CD4-positive, alpha-beta T cell treated with Interferon gamma for 1 hour (primary cell): ENCODE measurements at places on chromosomes 1 and 21.

- DNase-seq: no peak
These were observed 552.1 kb downstream of the LMO4 start for GRCh38 chr1:87880764-87881163.

DNA sequence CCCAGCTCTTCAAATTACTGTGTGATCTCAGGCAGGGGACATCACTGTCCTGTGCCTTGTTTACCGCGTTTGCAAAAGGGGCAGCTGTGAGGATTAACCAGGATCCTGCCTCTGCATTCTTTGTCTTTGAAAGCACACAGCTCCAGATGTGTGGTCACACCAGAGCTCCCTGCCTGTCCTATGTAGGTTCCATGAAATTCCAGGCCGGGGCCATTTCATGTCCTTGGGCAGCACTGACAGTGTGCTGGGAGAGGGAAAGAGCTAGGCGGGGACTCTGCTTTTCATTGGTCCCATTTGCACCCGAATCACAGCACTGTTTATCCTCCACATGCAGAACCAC lies 42.2 kb upstream of the SELENON start:
- no peak for DNase-seq

DNA sequence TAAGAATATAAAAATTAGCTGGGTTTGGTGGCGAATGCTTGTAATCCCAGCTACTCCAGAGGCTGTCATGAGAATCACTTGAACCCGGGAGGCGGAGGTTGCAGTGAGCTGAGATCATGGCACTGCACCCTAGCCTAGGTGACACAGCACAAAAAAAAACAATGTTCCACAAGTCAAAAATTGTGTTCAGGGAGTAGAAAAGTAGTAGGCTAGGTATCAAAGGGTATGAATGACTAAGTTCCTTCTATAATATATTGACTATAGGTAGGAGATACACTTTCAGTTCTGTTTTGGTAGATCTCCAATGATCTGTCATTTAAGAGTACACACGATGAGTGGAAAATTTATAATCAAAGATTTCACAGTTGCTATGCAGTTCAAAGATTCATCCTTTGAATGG lies 16.7 kb downstream of the USP48 start:
- DNase-seq: no peak

- DNase-seq: no peak
These were observed 1133.1 kb downstream of the PLA2G4A start for GRCh38 chr1:187961895-187962294.

DNA sequence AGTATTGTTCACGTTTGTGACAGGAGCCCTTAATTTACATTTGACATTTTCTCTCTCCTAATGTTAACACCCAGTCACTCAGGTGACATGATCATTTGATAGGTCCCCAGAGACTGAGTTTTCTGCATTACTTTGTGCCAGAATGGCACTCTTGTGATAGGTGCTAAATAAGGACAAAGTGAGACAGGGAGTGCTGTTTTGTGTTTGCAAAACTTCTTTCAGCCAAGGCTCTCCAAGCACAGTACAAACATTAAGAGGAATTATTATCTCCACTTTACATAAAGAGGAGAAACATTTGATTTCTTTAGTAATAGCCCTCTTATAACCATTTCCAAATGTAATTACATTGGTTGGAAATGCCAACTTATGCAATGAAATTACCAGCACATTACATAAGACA lies 355.2 kb downstream of the NTNG1 start:
- no peak for DNase-seq

DNA sequence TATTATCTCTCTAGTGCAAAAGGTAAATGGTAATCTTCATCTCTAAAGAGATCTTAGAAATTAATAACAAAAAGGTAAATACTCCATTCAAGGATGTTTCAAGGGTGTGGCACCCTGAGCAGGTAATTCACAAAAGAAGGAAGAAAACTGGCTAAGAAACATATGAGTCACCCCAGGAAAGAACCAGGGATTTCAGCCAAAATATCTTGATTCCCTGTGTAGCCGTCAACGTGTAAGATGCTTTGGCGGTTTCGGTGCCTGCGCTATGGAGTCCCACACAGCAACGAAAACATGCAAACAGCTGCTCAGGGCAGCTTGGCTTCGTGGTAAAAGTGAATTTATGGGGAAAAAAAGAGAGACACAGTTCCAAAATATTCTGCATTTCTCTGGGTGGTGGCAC lies 3.7 kb downstream of the ITGB2 start:
- no peak for DNase-seq

- no peak for DNase-seq
These were observed 95.1 kb upstream of the BCAR3 start for GRCh38 chr1:93776728-93777127.

GRCh38 chr1:165717918-165718515 lies 19.7 kb upstream of the ALDH9A1 start:
- peak; percentile 3 for DNase-seq

DNA sequence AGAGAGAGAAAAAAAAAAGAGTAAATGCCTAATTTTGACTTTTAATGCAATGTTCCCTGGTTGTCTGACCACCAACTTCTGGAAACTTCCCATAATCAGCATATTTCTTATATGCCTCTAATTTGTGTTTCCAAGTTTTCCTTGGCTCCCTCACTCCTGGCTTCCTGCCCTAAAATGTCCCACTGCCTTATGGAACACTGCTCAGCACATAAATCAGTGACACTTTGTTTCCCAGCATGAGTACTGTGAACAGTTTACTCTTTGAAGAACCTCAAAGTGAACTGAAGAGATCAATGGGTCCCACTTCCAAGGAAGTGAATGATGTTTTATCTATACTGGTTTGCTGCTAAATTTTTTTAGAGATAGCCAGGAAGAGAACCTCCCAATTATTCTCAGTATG lies 271.3 kb upstream of the PRMT6 start:
- no peak for DNase-seq

DNA sequence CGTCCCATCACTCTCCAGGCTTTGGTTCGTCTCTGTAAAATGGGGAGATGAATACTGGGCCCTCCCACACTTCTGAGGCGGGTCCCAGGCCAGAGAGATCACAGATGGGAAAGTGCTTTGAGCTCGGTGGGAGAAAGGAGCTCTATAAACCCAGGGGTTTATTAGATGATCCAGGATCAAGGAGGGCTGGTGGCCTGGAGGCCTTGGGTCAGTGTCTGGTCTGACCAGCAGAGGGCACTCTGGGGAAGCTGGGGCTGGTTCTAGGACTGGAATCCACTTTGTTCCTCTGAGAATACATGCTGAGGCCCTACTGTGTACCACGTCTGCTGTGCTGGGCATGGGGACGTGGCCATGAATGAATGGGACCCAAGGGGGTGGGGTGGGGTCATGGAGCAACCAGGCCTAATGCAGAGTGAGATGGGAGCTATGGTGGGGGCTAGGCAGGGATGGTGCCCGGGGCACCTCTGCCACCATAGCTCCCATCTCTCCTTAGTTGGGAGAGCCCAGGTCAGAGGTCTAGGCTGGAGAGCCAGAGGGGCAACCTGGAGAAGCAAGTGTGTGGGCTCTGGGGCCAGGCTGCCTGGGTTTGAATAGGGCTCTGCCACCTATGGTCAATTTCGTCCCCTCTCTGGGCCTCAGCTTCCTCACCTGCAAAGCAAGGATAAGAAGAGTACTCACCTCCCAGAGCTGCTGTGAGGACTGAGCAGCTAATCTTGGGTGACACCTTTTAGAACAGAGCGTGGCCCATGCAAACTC lies 9.0 kb upstream of the FAM131C start:
- peak; percentile 37 for DNase-seq

- DNase-seq: peak; percentile 54
These were observed 4.3 kb downstream of the THEM4 start for GRCh38 chr1:151905070-151905442.

- peak; percentile 24 for DNase-seq
These were observed 7.1 kb upstream of the TPM3 start for GRCh38 chr1:154198756-154199562.

GRCh38 chr1:20126041-20126805 lies 6.9 kb upstream of the PLA2G2D start:
- no peak for DNase-seq

GRCh38 chr21:40886931-40887330 lies 40.0 kb upstream of the DSCAM start:
- no peak for DNase-seq

DNA sequence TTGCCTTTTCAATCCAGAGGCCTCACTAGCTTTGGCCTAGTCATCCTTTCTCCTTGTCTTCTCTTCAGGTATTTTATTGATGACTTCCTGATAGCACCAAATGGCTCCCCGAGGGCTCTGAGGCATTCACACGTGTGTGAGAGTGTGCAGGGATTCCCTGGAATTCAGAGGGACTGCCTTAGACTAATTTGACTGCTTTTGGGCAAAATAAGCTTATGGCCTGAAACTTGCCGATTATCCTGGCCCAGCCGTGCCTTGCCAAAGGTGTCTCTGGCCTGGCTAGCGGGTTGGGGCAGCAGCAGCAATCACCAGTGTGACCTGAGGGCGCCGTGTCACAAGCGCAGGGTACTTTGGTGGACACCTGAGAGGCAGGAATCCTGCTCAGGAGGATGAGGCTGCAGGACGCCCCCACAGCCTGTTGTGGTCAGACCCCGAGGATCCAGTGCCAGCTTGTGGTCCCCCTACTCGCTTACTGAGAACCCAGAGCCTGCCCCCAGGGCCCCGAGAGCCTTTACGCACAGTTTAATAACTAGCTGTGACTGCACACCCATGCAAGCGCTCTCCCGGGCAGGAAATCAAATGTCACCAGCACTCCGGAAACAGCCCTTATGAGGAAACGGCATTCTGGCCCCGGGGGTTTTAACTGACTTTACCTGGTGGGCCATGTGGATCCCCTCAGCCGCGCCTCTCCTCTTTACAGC lies 62.8 kb upstream of the PDE9A start:
- DNase-seq: no peak

DNA sequence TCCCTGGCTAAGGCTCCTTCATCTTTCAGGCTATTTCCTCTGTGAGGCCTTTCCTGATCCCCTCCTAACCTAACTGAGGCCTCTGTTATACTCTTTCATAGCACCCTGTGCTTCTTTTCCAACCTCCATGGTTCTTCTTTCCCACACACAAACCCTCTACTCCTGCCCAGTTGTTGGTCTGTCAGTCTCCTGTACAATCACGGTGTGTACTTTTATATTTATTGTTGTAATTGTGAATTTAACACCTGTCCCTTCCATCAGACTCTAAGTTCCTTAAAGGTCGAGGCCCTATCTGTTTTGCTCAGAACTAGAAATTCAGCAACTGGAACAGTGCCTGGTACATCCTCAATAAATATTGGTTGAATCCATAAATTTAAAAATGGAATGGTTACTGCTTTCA lies 100.2 kb upstream of the KCNE2 start:
- DNase-seq: no peak

GRCh38 chr1:2800664-2801045 lies 838 bp downstream of the TTC34 start:
- DNase-seq: no peak

GRCh38 chr1:214719207-214719606 lies 116.2 kb downstream of the CENPF start:
- DNase-seq: no peak

DNA sequence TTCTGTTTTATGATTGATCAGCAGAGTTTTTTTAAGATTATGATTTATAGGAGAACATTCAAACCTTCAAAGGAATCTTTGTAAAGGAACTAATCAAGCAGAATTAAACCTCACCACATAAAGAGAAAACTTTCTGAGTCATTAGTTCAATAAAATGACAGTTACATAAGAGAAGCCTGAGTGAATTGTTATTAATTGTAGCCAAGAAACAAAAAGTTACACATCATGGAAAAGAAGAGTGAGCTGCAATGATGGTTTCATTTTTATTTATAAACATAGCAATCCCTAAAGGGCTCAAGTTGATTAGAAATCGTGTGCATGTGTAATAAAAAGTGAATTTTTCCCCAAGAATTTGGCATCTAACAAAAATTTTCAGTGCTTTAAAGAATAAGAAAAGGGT lies 731.4 kb downstream of the LTN1 start:
- DNase-seq: no peak

GRCh38 chr21:20970691-20971090 lies 27.5 kb upstream of the NCAM2 start:
- DNase-seq: no peak

- DNase-seq: no peak
These were observed 364.6 kb upstream of the PROX1 start for GRCh38 chr1:213623064-213623581.

DNA sequence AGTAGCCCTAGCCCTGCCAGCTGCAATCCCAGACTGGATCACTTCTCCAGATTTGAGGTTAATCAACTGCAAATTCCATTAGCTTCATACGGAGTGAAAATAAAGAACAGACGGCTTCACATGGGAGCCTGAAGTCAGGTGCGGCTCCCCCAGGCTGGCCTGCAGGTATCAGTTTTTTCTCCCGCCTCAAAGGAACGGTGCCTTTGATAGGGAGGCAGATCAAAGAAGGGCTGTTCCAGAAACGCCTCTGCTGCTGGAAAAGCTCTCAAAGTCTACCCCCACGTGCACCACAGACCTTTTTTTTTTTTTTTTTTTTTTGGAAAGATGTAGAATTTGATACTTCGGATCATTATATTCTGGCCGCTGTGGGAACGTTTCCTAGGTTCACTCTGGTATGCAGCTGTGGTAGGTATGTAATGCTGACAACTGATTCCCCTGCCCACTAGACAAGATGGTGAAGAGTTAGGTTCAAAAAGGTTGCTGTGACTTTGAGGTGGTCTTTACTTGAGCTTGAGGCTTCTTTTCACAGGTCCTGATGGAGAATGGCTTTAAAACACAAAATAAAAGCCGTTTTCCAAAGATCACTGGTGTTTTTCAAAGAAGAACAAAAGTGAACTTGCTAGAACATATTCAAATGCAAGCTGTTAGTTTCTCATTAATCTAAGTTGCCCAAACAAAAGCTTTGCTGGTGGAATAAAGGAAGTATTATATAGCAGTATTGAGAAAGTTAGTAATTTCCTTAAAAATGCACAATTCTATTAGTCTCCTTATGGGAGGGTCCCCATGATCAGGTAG lies 189.0 kb upstream of the NFIA start:
- no peak for DNase-seq

GRCh38 chr1:223831755-223832636 lies 13.8 kb downstream of the TP53BP2 start:
- DNase-seq: no peak

DNA sequence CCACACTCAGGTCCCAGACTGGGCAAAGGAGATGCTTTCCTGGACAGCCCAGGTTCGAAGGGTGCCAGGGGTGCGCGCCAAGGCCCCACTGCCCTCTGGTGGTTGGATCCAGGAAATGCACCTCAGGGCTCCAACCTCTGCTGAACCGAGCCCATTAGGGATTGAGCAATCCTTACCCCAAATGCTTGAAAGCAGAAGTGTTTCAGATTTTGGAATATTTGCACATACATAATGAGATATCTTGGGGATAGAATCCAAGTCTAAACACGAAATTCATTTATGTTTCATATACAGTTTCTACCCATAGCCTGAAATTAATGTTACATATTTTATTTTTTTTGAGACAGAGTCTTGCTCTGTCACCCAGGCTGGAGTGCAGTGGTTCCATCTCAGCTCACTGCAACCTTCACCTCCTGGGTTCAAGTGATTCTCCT lies 57.4 kb downstream of the SLC9A1 start:
- peak; percentile 74 for DNase-seq
